ENCODE measurements at places on chromosomes 2 and 18.

DNA sequence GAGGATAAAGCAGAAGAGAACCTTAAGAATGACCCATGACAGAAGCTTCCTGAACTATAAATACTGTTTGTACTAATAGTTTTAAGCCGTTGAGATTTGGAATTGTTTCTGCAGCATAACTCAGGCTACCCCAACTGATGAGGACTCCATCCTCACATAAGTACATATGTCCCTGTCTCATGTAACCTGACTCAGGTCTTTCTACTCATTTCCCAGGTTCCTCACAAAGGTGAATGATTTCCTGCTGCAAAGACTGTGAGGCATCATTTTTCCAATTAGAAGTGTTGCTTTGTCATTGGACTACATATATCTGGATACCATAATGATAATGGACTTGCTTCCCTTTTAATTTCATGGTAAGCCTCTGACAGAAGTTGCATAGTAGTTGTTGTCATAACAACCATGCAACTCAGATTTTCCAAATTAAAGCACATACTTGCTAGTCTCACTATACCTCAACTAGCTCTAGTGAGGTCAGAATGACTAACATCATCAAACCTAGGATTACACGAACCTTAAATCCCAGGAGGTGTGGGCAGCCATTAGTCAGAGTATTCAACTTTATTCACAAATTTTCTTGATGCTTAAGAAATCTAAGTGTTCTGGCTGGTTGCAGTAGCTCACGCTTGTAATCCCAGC, 38.0 kb upstream of the NEDD4L start:
- no peak for DNase-seq

DNA sequence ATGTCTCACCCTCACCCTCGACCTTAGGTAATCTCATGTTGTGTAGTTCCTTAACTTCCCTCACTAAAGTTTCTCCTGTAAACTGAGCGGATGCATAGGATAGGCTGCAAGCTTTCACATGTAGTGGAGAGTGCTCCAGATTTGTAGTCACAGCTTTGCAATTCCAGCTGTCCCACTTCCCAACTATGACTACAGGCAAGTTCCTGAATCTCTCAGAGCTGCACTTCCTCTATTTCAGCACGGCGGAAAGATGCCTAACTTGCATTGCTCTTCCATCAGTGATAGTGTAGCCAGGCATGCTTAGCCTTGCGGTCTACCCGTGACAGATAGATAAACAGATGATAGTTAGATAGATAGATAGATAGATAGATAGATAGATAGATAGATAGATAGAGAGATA, 183.1 kb upstream of the CCDC68 start:
- DNase-seq = no peak

DNA sequence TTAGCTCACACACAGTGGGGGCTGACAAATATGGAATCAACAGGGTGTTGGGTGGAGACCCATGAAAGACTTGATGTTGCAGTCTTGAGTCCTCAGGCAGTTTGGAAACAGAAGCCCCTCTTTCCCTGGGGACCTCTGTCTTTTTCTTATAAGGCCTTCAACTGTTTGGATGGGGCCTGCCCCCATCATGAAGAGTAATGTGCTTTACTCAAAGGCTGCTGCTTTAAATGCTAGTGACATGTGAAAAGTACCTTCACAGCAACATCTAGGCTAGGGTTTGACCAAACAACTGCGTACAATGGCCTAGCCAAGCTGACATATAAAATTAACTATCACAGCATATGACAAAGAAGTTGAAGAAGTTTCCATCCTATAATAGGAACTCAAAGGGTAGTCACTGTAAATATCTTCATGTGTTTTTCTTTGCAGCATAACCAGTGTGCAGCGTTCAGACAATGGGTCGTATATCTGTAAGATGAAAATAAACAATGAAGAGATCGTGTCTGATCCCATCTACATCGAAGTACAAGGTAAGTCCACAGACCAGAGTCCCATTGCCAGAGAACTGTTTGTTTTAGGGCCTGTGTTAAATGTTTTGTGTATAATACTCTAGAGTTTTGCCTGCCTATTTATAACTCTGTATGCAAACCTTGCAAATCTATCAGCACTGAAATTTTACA, 46.3 kb downstream of the MERTK start:
- DNase-seq = no peak

GRCh38 chr2:120941571-120942120, 206.0 kb downstream of the GLI2 start:
- no peak for DNase-seq

- DNase-seq = no peak
Observed at GRCh38 chr2:102893870-102894269, 132.0 kb downstream of the TMEM182 start.

DNA sequence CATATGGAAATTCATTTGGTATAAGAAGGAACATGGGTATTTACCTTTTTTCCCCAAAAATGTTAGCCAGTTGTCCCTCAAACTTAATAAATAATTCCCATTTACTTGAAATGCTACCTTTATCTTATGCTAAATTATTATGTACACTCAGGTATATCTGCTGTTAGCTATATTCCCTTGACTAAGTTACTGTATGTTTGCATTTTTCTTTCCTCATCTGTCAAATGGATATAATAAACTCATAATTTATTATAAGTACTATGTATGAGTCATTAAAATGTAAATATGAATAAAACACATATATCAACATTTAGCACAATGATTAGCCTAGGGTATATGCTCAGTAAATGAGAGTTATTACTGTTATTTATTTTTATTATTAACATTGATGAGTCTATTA, 117.4 kb downstream of the PMS1 start:
- no peak for DNase-seq

All from activated T-cell treated with anti-CD3 and anti-CD28 coated beads, Interleukin-2, amount 50 U/mL, for 72 hours (primary cell).